ENCODE measurements at places on chromosomes 5 and 9.
A peak's percentile ranks its signal among the peaks of the same experiment; 100 is the strongest.

DNA sequence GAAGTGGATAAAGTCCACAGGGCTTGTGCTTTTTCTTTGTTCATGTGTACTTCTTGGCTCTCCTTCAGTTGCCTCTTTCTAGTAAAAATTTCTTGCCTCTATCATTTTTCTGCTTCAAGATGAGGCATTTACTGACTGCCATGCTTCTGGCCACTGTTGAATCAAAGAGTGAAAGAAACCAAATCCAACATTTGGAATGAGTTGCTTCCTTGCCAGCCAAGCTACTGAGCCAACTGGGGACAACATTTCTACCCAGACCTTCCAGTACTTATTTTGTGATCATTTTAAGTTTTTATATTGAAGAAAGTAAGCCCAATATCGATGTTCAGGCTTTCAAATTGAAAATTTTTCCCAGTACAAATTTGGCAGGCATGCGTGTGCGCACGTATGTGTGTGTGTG lies 73.2 kb downstream of the SNCAIP start:
- no peak for DNase-seq

- no peak for DNase-seq
Measured at GRCh38 chr5:190366-191035, 794 bp upstream of the LRRC14B start.

GRCh38 chr9:129586685-129587084 lies 34.2 kb downstream of the C9orf50 start:
- DNase-seq = no peak

DNA sequence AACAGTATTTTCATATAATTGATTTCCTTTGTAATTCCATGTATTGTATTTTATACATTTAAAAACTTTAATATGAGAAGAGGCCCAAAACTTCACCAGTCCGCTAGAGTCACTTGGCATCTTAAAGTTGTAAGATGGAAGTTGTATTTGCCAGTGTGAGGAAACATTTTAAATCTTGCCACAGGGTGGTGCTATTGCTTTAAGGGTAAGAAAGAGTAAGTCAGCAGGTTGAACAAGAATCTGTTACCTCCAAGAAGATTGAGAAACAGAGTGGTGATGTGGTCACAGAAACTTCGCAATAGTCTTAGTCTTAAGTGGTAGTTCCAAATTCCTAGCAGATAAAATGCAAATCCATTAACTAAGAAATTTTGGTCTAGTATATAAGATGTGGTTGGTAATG lies 39.8 kb upstream of the RANBP6 start:
- DNase-seq = peak; percentile 80

DNA sequence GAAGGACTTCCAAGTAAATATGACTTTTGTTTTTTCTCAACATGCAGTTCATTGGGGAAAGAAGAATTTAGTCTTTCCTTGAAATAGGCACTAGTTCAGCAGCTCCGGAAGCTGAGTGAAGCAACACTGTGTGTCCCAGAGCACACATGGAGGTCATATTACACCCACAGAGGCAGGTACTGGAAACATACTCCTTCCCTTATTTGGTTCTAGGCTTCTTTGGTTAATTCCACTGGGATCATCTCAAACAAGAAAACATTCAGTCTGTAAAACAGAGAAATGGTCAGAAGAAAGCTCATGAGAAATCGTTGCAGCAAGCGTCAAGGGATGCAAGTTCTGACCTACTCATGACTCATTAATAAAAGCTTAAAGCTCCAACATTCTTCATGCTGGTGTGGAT lies 175.1 kb upstream of the PCSK5 start:
- no peak for DNase-seq

Measured in retinal pigment epithelial cell (primary cell).